ENCODE measurements at places on chromosomes 2 and 18. TPM values are rescaled to one million over a fixed set of nuclear protein-coding genes. Genes with fewer than 3 reads are reported as not detected.
A peak's percentile ranks its signal among the peaks of the same experiment; 100 is the strongest.

Gene CNTNAP5
- not detected for total RNA-seq

GRCh38 chr2:49005261-49005660, 149.1 kb downstream of the FSHR start:
- DNase-seq: no peak

Gene TWIST2
- total RNA-seq: 8.9 TPM

DNA sequence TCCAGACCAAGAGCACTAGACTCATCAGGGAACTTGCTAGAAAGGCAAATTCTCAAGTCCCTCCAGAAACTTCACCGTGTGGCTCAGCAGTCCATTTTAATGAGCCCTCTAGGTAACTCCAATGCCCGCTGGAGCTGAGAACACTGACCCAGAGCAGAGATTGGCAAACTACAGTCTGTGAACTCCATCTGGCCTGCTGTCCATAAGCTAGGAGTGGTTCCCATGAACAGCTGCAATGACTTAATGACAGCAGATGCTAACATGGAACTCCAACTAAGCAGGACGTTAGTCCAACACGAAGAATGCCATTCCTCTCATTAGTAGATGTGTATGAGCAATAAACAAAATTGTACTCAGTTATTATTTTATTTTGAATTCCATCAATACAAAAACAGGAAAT, 371.9 kb downstream of the STK39 start:
- no peak for DNase-seq

Gene MC5R
- total RNA-seq: not detected

DNA sequence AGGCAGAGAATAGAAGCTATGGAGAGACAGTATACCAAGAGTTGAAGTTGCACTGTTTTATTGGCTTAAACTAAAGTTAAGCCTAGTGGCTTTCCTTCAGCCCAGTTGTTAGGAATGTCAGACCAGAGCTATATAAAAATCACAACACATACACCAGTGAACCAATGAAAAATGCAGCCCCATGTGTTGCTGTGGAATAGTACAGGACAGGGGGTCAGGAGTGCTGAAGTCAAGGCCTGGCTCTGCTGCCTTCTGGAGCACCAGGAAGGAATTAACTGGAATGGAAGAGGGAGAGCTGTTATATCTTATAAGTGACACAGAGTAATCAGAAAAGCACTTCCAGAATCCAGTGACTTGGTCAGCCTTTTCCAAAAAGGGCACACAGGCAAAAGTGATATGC, 58.9 kb downstream of the OSR1 start:
- DNase-seq: no peak

DNA sequence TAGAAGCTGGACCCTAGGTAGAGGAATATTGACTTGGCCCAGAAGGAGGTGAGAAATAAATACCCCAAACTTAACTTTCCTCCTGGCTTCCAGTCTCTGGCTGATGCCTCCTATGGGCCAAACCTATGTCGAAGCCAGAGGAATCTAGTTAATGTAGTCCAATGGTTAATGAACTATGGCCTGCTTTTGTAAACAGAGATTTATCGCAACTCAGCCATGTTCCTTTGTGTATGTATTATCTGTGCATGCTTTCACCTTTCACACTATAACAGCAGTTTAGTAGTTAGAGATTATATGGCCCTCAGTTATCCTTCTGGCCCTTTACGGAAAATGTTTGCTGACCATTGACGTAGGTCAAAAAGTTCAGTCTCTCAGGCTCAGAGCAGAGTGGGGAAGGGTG, 67.3 kb upstream of the BARD1 start:
- no peak for DNase-seq

- no peak for DNase-seq
Observed at GRCh38 chr2:215983581-215984351, 29.6 kb downstream of the MREG start.

DNA sequence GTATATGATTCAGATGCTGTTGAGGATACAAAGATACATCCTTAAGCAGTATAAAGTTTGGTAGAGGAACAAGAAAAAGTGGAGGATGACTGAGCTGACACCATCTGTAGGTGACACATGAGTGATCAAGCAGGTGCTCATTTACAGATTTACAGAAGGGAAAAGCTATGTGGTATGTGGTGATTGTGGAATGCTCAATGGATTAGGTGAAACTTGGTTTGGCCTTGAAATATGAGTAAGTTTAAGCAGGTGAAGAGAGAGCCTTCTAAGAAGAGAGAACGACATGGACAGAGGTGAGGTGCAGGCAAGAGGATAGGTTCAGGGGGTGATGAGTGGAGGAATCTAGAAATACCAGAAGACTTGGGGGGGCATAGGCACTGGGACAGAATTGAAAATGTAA, 5.9 kb downstream of the ASXL3 start:
- no peak for DNase-seq

Gene RAB17
- total RNA-seq: 37.9 TPM

DNA sequence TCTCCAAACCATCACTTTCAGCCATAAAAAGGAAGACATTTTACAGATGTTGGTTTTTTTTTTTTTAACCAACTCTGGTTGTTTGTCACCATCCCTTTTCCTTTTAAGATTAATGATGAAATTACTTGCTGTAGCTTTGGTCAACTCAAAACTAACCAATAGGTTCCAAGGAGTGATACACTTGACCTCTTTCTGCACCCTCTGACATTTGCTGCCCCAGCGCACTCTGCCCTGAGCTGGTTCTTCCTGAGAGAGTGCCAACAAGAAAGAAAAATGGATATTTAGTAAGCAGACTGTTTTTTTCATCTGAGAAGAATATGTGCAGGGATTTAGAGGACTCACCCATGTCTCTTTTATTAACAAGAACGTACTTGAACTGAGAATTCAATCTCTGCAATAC, 520.0 kb downstream of the TXNL1 start:
- no peak for DNase-seq

DNA sequence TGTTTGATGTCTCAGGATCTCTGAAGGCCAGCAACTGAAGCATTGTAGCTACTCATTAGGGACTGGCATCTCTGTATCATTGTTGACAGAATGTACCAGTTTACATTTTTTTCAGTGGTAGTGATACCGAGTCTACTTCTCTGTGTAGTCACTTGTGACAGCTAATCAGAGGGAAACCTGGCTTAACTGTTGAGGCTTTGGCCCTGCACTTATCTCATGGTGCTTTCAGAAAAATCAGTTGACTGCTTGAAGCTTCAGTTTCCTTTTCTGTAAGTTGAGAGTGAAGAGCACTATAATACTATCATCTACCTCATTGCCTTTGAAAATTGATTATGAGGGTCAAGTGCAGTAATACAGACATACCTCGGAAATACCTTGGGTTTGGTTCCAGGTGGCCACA, 90.0 kb downstream of the COMMD1 start:
- no peak for DNase-seq

DNA sequence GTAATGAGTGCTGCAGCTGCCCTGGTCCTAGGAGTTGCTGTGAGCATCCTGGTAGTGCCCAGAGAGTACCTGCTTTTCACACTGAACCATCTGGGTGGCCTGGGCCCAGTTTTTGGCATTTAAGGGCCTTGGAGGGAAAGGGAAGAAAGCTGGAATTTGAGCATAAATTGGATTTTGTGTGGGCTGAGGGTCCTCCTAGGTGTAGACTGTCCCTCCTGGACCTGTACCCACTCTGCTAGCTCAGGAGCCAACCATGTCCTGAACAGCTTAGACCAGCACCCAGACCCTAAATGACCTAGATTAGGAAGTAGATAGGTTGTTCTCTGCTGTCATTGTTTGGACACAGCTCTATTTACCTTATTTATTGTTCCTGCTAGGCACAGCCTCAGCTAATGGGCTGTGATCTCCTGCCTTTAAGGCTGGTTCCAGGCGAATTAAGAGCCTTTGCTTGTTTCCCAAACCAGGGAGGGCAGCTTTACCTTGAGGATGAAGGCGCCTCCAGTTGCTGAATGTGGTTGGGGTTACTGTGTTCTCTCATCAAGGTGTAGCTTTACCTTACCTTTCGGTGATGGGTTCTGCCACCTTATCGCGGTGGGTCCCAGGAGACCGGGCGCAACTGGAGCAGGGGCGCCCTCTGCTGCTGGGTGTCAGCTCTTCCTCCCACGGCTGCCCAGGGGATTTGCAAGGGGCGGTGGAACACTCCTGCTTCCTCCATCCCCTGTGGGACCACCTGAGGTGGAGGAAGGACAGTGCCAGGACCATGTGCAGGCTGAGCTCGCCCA, 34.4 kb downstream of the ITGA6 start:
- DNase-seq: peak; percentile 91

Gene INO80D
- 19.9 TPM for total RNA-seq

GRCh38 chr18:55534996-55535395, 53.0 kb downstream of the TCF4 start:
- DNase-seq: no peak
